ENCODE measurements at places on chromosomes 1 and 21. TPM values are rescaled to one million over a fixed set of nuclear protein-coding genes. Genes with fewer than 3 reads are reported as not detected.
A peak's percentile ranks its signal among the peaks of the same experiment; 100 is the strongest.

DNA sequence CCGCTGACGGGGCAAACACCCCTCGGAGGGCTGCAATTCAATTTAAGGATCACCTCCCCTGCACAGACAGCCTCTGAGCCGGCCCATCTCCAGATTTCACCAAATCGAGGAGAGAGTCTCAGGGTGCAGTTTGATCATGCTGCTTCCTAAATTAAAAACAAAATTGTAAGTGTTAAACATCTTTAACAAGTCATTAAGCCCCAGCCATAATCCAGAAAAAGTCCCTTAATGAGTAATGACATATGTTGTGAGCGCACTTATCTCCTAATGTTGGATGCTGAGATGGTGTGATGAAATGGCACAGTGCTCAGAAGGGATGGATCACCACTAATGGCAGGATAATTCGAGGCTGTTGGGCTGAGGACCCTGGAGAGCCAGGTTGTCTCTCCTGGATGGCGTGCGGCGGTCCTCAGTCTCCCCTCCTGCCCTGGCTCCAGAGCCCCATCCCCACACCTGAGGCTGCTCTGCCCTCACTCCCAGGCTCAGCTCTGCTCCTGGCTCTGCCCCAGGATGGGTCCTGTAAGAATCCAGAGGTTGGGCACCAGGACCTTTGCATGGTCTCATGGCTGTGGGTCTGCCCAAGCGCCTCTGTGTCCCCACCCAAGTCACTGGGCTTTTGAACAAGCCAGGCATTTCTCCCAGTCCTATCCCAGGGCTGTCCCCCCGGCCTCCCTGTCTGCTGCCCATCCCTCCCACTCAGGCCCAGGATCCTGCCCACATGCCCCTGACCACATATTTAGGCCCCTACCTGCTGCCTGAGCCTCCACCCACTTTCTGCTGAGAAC is 224.4 kb upstream of the POU3F1 start:
- DNase-seq = no peak

DNA sequence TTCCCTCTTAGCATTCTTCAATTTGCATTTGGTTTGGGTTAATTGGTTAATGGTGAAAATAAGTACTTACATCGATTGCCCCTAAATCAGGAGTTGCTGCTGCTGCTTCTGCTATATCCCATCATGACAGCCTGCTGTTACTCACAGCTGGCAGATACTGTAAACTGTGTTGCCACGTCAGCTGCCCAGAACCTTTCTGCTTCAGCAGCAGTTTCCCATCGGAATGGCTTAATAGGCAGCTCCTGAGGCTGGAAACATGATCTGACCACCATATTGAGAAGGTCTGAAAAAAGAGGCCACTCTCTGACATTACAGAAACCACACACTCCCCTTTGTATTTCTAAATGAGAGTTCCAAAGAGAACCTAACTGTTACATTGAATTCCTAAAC is 14.3 kb upstream of the SEC16B start:
- DNase-seq = peak; percentile 70

- no peak for DNase-seq
Measured at GRCh38 chr1:80657044-80657643, 1143.6 kb upstream of the ADGRL2 start.

- DNase-seq = peak; percentile 79
Measured at GRCh38 chr1:59393211-59394180, 96.6 kb downstream of the FGGY start.

DNA sequence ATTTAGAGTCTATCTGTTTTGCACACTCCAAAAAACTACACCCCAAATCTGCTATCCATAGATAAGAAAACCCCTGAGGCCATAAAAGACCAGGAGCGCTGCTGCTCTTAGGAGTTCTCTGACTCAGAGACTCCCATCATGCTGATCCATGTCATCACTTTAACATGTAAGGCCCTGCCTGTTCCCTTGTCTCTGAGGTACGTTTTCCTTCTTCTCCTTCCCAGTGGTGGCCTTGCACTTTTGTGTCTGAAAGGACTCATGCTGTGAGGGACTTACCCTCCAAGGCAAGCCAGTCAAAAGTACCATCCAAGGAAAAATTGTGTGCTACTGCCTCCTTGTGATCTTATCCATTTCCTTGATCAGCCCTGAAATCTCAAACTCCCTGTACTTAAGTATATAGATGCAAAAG is 427.4 kb upstream of the NCAM2 start:
- no peak for DNase-seq

DNA sequence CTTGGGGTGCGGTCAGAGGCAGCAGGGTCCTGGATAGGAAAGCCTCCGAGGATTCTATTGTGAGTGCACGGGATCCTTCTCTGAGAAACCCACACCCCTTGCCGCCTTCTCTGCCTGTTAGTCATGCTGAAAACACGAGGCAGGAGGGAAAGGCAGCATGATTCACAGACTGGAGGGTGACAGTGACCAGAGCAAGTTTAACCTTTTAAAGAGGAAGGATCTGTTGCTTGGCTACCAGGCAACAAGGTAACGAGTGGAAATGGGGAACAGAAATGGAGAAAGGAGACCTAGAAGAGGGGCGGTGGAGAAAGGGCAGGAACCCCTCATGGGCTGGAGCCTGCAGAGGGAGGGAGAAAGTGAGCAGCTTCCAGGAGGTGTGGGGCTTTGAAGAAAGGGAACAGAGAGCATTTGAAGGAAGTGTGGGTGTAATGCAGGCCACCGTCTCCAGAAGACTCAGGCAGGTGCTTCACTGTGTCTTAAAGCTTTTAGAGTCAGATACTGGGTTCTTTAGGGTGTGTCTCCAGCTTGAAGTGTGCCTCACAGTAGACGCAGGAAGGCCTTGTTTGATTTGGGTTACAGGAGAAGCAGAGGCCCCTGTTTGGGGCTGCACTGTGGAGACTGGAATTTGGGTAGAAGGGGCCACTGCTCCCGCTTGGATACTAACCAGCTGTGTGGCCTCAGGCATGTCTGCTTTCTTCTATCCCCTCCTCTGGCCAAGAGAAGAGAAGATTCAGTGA is 19.1 kb downstream of the OPTC start:
- peak; percentile 71 for DNase-seq

DNA sequence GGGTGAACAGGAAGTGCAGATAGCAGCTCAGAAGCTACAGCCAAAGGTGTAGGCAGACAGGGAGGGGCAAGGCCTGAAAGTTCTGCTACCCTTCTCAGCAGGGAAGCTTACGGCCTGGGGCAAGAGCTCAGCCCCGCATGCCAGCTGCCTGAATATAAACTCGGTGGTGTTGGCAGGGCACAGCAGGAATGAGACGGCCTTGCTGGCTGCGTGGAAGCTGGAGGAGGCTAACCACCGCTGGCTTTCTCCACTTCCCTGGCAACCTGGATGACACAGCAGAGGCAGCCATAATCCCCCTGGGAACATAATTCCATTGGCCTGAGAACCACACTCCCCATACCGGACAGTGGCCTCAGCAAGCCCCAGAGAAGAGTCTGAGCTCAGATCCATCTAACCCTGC is 81.9 kb upstream of the PRRC2C start:
- no peak for DNase-seq

GRCh38 chr1:22536506-22536905 is 26.8 kb upstream of the EPHA8 start:
- DNase-seq = no peak

GRCh38 chr1:210445485-210445884 is 116.8 kb downstream of the HHAT start:
- no peak for DNase-seq

DNA sequence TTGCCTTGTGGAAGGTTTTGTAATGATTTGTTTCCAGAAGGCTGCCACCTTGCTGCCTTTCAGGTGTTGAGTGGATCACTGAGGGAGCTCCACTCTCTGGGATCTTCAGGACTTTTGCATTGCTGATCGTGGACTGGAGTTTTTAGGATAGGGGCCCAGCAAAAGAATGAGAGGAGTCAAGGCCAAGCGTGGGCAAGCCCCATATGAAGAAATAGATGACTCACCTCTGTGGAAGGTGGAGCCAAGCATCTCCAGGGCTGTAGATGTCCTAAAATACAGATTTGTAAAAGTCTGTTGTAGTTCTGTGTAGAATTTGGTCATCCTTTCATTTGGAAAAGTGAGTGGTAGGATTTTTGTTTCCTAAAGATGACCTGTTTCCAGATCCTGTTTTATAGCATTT is 67.0 kb downstream of the ST3GAL3 start:
- peak; percentile 54 for DNase-seq

DNA sequence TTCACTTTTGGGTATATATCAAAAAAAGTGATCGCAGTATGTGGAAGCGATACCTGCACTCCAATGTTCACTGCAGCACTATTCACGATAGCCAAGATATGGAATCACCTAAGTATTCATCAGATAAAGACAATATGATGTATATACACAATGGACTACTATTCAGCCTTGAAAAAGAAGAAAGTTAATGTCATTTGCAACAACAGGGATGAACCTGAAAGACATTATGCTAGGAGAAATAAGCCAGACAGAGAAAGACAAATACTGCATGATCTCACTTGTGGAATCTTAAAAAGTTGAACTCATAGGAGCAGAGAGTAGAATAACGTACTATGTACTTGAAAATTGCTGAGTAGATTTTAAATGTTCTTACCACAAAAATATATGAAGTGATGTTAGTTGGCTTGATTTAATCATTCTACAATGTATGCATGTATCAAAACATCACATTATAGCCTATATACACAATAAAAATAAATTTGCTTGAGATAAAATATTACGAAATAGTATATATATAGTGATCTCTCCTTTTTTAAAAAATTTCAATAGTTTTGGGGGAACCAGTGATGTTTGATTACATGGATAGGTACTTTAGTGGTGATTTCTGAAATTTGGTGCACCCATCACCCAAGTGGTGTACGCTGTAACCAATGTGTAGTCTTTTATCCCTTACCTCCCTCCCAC is 56.0 kb downstream of the DTL start:
- no peak for DNase-seq

DNA sequence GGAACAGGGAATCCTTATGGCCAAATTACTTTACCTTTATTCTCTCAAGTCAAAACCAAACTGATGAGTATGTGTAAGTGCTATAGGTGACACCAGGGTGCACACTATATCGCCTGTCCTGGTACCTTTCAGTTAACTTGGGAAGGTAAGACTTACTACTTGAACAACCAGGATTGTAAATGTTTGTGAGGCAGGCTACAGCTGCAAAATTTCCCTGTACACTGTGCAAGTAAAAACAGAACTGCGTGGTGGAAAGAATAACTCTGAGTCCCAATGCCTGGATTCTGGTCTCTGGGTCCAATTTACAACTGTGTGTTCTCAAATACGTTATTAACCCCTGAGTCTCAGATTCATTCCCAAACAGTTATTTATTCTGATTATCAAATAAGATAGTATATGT is 73.5 kb downstream of the TENT5C start:
- DNase-seq = no peak

DNA sequence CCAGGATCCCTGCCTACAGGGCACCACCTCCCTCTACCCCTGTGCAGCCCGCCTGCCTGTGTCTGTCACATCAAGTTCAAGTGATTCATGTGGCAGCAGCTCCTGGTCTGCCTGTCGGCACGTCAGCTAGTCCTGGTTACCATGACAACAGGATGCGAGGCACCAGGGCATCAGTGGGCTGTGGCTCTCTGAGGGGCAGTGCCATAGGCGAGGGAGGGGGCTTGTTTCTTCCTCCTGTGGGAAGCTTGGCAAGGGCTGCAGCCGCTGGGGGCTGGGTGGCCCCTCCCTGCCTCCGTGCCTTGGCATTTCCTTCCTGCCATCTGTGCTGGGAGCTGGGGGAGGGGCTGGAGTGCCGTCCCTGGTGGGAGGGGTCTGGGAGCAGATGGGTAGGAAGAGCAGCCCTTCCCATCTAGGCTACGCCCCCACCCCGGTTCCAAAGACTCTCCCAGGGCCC is 43.1 kb downstream of the FOXO6 start:
- DNase-seq = no peak

DNA sequence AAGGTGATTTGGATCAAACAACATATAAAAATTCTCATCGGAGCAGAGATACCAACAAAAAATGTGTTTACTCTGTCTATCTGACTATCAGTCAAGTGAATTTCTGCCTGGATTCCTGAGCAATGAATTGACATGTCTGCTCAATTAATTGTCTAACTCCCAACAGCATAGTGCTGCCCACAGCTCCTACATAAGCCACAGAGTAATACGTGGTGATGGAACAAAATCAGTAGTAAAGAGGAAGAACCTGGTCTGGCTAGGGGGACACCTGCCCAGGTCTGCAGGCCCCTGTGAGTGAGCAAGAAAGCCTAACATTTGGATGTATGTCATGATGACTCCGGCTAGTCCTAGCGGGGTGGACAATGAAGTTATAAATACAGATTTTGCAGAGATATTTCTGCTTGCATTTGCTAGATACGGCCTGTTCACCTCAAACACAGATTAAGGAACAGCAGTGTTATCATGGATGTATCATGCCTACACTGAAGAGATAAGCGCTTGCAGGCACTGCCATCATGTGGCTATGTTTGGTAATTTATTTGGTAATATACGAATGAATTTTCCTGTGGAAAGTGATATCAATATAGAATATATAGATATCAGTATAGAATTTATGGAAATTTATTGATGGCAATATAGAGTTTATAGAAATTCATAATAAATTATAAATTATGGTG is 69.6 kb upstream of the LRRC8B start:
- DNase-seq = no peak

GRCh38 chr1:82494117-82494516 is 693.4 kb downstream of the ADGRL2 start:
- no peak for DNase-seq

DNA sequence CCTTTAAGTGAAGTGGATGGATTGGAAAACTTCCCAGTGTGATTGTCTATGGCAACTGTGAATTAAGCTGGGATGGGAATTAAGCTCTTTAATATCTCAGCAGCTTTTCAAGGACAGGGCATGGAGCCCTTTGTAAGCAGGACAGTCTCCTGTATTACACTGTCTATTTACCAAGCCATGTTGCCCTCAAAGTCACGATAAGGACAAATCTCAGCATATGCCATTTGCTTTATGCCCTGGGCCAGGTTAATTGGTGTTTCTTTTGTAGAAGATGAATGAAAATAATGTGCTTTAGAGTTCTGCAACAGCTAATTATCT is 17.6 kb downstream of the UTP25 start:
- no peak for DNase-seq

DNA sequence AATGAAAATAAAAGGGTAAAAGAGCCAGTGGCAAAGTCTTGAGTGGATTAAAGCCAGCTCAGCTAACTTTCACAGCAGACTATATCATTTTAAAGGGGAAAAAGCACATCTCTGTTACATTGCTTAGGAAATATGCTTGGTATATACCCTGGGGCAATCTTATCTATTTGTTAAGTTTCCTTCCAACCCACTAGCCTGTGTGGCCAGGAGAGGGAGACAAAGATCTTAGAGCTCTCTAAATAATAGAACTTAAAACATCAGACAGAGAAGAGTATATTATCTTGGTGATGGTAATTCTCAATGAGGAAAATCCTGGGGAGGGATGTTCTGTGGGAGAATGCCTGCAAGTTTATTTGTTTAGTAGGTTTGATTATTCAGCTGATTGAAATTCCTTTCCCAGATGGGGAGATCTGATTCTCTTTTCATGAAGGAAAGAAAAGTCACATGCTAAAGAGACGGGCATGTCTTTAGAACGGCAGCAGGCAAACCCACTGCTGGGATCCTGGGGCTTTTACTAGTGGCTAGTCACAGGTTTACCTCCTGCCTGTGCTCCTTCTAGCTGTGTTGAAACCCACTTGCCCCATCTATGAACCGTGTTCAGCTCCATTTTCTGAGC is 3.6 kb downstream of the KCNE2 start:
- peak; percentile 75 for DNase-seq

- DNase-seq = no peak
Measured at GRCh38 chr1:50707824-50708223, 252.2 kb downstream of the FAF1 start.

The TMEM269 gene
- not detected for total RNA-seq

The CLDN17 gene
- total RNA-seq = not detected

The PRKAB2 gene
- total RNA-seq = 9.3 TPM

The RBM11 gene
- total RNA-seq = 1.8 TPM

The ATP8B2 gene
- 26.6 TPM for total RNA-seq

The ST6GALNAC3 gene
- total RNA-seq = 11.2 TPM

The INTS3 gene
- 48.9 TPM for total RNA-seq

The STK40 gene
- 24.2 TPM for total RNA-seq
